ENCODE measurements at places on chromosomes 12 and 14.

- H3K27me3 ChIP-seq: no peaks in the 10 kb centered on the region
- H3K4me3 ChIP-seq: no peak overlapping the region
- DNase-seq: no peak
These were observed 25.5 kb downstream of the SERPINA11 start for GRCh38 chr14:94427016-94427613.

GRCh38 chr14:20631023-20631879 lies 10.2 kb downstream of the OR6S1 start:
- peaks cover 9% of the 10 kb centered on the region for H3K4me1 ChIP-seq
- H3K27ac ChIP-seq: no peak overlapping the region
- DNase-seq: no peak
- no peaks in the 10 kb centered on the region for H3K36me3 ChIP-seq
- peak overlapping the region; percentile 54 for H3K4me3 ChIP-seq

GRCh38 chr12:31737345-31737744 lies 8.5 kb upstream of the AMN1 start:
- H3K36me3 ChIP-seq: no peaks in the 10 kb centered on the region
- H3K4me1 ChIP-seq: no peaks in the 10 kb centered on the region
- DNase-seq: no peak
- H3K27ac ChIP-seq: no peak overlapping the region
- no peak overlapping the region for H3K4me3 ChIP-seq

GRCh38 chr14:90758959-90759358 lies 57.3 kb downstream of the TTC7B start:
- no peak for DNase-seq
- H3K4me3 ChIP-seq: no peak overlapping the region
- peaks cover 2% of the 10 kb centered on the region for H3K4me1 ChIP-seq
- H3K27ac ChIP-seq: no peak overlapping the region
- H3K27me3 ChIP-seq: peaks cover 2% of the 10 kb centered on the region
- no peaks in the 10 kb centered on the region for H3K36me3 ChIP-seq

DNA sequence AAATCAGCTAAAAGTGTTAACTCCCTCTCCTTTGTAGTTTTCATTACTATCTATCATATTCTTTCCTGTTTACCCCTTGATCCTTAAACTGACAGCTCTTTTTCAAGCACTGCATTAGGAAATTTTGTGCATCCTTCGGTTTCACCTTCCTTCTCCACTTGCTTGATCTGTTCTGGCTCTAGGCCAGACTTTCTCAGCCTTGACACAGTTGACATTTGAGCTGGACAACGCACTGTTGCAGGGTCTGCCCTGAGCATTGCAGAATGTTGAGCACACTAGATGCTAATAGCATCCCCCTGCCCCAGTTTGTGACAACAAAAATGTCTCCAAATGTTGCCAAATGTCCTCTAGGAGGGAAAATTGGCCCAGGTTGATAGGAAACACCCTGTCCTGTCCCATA lies 75.4 kb upstream of the KCNJ8 start:
- H3K36me3 ChIP-seq: no peaks in the 10 kb centered on the region
- H3K4me3 ChIP-seq: no peak overlapping the region
- no peaks in the 10 kb centered on the region for H3K27me3 ChIP-seq

GRCh38 chr12:53046655-53047220 lies 3.1 kb upstream of the TNS2 start:
- DNase-seq: peak; percentile 54
- H3K27me3 ChIP-seq: no peaks in the 10 kb centered on the region
- H3K4me3 ChIP-seq: peak overlapping the region; percentile 64
- peaks cover 10% of the 10 kb centered on the region for H3K36me3 ChIP-seq

- no peaks in the 10 kb centered on the region for H3K27me3 ChIP-seq
- H3K27ac ChIP-seq: no peak within 1 kb of the TSS
- H3K4me3 ChIP-seq: peak within 1 kb of the TSS; percentile 63
- H3K36me3 ChIP-seq: no peaks in the 10 kb centered on the region
- H3K4me1 ChIP-seq: peaks cover 13% of the 10 kb centered on the region
These were observed at the start of gene TTC9 for GRCh38 chr14:70641548-70642302. TSS of gene TTC9 (plus strand) at chr14:70641916. CDS start at chr14:70642130, 214 bp downstream.

- DNase-seq: no peak
- no peak overlapping the region for H3K27ac ChIP-seq
- no peak overlapping the region for H3K4me3 ChIP-seq
- no peaks in the 10 kb centered on the region for H3K4me1 ChIP-seq
- no peaks in the 10 kb centered on the region for H3K36me3 ChIP-seq
- no peaks in the 10 kb centered on the region for H3K27me3 ChIP-seq
These were observed 16.9 kb upstream of the KRR1 start for GRCh38 chr12:75528272-75528671.

DNA sequence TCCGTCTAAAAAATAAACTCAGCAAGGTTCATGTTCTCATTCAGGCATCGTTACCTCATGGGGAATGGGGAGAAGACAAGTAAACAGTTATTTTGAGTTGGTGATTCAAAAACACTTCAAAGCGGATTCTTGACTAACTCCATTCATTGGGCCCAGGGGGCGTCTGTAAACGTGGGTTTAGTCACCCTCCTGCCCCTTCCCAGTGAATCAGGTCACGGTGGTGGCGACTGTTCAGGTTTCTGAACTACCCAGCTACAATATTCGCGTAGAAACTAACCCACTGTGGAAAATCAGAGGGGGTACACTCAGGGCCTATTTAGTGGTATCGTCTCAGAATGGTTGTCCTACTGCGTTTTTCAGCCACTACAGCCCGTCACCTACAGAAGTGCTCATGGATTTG lies 15.2 kb downstream of the OR6S1 start:
- peak overlapping the region; percentile 38 for H3K4me3 ChIP-seq
- no peaks in the 10 kb centered on the region for H3K36me3 ChIP-seq
- H3K4me1 ChIP-seq: peaks cover 11% of the 10 kb centered on the region
- H3K27me3 ChIP-seq: peaks cover 36% of the 10 kb centered on the region

- H3K27ac ChIP-seq: no peak overlapping the region
- no peaks in the 10 kb centered on the region for H3K27me3 ChIP-seq
- no peak for DNase-seq
- H3K4me3 ChIP-seq: no peak overlapping the region
These were observed 43.9 kb upstream of the IQSEC3 start for GRCh38 chr12:22530-23201.

GRCh38 chr14:22039938-22040780 lies 366.5 kb upstream of the OR4E1 start:
- peak overlapping the region; percentile 4 for H3K27ac ChIP-seq
- no peaks in the 10 kb centered on the region for H3K4me1 ChIP-seq
- H3K36me3 ChIP-seq: no peaks in the 10 kb centered on the region

GRCh38 chr14:77955816-77956484 lies 156.0 kb downstream of the ADCK1 start:
- H3K27me3 ChIP-seq: no peaks in the 10 kb centered on the region
- H3K27ac ChIP-seq: no peak overlapping the region
- H3K36me3 ChIP-seq: no peaks in the 10 kb centered on the region
- DNase-seq: no peak

DNA sequence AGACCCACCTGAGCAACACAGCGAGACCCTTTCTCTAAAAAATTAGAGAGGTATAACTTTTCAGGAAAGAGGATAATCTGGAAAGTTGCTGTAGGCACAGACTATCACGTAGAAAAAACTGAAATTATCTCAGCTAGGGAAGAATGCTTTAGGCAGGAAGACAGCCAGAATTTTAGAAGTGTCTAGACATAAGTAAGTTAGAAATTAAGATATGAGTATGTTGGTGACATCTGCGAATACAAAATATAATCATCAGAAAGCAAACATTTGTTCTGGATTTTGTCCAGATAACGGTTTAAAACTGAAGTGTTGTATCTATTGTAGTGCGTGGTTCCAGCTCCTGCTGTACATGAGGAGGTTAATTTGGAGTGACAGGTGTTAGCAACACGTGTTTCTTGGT lies 123.2 kb downstream of the FBXL14 start:
- no peaks in the 10 kb centered on the region for H3K36me3 ChIP-seq
- no peaks in the 10 kb centered on the region for H3K27me3 ChIP-seq
- no peak overlapping the region for H3K27ac ChIP-seq
- no peak overlapping the region for H3K4me3 ChIP-seq
- H3K4me1 ChIP-seq: peaks cover 19% of the 10 kb centered on the region
- DNase-seq: no peak

GRCh38 chr12:106495354-106495965 lies 87.3 kb upstream of the RFX4 start:
- DNase-seq: no peak
- H3K4me3 ChIP-seq: no peak overlapping the region
- H3K36me3 ChIP-seq: peaks cover 27% of the 10 kb centered on the region
- H3K27ac ChIP-seq: no peak overlapping the region
- H3K27me3 ChIP-seq: no peaks in the 10 kb centered on the region

DNA sequence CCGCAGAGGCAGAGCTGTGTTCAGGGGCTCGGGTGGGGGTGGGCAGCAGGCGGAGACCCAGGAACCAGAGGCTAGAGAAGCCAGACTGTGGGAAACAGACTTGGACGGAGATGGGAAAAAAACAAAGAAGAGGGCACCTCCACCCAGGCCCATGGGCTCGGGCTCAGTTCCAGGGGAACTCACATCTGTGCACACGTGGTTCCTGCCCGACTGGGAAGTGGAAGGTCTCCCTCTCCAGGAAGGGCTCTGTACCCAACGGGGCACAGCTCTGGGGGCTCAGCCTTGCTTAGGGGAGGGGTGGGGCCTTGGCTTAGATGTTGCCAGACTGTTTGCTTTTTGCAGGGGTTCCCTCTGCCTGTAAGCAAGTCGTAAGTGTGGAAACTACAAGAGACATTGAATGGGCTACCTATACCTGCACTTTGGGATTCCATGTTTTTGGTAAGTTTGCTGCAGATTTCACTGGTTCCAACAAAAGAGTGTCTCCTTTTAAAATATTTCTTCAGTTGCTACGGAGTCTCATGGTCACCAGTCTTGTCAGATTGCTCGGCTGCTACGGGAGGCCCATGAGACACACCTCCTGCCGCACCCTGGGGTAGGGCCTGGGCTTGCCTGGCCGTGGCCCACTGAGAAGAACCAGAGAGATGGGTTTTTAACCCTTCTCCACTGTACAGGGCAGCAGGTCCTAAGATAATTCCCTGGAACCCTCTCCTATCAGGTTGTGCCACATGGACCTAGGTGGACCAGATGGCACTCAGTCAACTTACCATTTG lies 127.6 kb upstream of the EVL start:
- H3K27me3 ChIP-seq: no peaks in the 10 kb centered on the region
- H3K4me3 ChIP-seq: no peak overlapping the region
- H3K27ac ChIP-seq: no peak overlapping the region
- DNase-seq: no peak

Data from neuronal stem cell (in vitro differentiated cells).